ENCODE measurements at places on chromosomes 2 and 18.

DNA sequence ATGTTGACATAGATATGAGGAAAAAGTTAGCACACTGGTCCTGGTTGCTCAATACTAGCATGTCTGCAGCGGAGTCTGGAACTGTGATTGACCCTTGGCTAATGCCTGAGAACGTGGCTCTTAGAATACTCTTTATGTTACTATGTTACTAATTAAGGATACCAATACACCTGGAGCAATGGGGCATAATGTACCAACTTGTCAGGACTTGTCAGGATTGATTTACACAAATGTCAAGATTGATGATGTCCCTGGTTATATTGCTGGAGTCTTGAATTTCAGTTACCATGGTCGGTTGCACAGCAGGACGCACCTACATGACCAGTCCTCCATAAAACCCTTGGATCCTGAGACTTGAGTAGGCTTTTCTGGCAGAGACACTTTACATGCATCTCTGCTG is 810.9 kb downstream of the CPS1 start:
- no peak for DNase-seq

DNA sequence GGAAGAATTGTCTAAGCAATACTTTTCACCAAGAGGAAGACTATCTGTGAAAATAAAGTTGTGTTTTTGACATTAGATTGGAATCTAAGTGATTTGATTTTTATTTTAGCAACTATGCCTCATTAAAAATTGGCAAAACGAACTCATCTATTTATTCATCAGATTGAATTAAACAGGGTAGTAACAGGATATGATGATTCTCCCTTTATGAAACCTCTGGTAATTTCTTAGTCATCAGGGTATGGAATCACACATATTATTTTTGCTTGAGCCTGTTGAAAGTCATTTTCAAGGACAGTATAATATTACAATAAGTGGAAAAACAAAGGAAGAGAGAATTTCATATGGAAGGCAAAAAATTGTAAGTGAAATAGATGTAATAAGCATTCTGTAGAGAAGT is 22.0 kb downstream of the ZNF804A start:
- no peak for DNase-seq

GRCh38 chr18:26301681-26302080 is 75.4 kb downstream of the TAF4B start:
- DNase-seq: no peak

GRCh38 chr2:68379184-68379708 is 14.2 kb downstream of the PLEK start:
- DNase-seq: no peak

- DNase-seq: no peak
Observed at GRCh38 chr2:241788135-241788534, 11.5 kb downstream of the GAL3ST2 start.

DNA sequence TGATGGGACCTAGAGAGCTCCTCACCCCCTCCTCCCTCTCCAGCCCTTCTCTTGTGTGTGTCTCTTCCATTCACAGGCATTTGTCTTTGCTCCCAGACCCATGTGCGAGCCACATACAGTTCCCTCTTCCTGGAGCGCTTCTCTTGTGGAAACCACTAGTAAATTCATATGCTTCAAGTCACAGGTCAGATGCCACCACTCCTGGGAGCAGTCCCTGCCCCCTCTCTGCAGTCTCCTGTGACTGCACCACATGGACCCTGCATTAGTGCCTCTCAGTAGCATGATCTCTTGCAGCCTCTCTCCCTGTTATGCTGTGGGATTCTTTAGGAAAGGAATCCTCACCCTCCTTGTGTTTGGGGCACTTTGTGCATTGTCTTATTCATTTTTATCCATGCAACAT is 96.5 kb upstream of the NFATC1 start:
- DNase-seq: no peak

GRCh38 chr2:49924044-49924817 is 769.9 kb upstream of the FSHR start:
- DNase-seq: no peak

DNA sequence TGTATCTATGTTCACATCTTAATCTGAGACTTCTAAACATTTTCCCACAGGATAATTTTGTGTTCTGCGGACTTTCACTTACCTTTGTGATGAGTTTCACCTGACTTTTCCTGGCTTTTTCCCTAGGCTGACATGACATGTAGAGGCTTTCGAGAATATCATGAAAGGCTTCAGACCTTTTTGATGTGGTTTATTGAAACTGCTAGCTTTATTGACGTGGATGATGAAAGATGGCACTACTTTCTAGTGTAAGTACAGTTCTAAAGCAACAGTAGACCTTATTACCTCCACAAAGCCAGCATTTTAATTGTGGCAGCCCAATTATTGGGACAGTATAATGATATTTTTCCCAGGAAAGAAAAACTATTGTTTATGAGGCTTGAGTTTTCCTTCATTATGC is 34.1 kb upstream of the METAP1D start:
- DNase-seq: no peak

DNA sequence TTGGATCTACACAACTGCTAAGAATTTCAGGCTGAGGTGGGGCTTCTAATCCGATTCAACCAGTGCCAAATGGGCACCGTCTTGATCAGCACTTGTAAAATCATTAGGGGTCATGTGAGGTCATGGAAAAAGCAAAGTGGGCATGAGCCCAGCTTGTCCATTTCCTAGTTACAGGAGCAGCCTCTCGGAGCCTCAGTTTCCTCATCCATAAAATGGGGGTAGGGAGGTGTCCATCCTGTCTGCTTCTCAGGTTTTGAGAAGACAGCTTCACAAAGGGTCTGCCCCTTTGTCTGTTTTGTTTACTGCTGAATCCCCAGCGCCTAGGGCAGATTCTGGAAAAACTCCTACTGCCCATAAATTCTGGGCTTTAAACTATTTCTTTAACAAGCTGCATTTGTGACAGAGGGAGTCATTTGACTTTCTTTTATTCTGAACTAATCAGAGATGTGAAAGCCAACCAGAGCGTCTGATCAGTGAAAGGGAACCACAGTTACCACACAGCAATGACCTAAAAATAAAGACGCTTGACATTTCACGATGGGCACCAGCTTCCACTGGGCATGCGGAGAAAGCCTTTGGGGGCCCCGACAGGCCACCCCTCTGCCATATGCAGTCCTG is 38.9 kb downstream of the DNMT3A start:
- no peak for DNase-seq

DNA sequence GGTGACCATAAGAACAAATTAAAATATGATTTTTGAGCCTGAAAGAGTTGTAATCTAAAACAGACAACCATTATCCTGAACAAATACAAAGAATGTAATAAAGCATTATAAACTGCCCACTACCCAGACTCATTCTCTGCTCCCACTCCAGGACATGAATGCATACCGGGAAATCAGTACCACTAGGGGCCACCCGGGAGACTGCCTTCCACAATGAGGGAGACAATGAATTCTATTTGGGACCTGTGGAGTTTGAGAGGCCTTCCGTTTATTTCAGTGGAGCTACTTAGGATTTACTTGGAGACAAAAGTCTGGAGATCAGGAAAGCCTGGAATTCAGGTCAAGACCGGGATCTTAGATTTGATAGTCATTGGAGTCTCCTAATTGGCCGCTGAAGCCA is 50.0 kb downstream of the NAB1 start:
- no peak for DNase-seq

GRCh38 chr2:241020201-241020600 is 21.8 kb downstream of the SNED1 start:
- DNase-seq: no peak

DNA sequence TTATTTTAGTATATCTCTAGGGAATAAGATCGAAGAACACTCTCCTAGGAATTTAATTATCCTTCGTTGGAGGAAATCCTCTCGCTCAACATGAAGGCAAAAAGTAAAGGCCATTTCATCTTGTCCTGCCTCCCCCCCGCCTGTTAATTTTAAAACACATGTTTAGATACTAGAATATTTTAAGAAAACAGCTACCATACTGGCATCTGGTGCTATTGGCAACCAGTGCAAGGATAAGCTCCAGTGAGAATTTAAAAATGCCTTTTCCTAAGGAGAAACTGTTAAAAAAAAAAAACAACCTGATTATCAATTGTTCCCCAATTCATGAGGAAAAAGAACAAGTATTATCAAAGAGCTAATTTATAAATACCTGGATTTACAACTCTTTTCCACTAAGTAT is 864.7 kb downstream of the NRXN1 start:
- DNase-seq: no peak

GRCh38 chr2:65390134-65390533 is 42.3 kb downstream of the SPRED2 start:
- no peak for DNase-seq

DNA sequence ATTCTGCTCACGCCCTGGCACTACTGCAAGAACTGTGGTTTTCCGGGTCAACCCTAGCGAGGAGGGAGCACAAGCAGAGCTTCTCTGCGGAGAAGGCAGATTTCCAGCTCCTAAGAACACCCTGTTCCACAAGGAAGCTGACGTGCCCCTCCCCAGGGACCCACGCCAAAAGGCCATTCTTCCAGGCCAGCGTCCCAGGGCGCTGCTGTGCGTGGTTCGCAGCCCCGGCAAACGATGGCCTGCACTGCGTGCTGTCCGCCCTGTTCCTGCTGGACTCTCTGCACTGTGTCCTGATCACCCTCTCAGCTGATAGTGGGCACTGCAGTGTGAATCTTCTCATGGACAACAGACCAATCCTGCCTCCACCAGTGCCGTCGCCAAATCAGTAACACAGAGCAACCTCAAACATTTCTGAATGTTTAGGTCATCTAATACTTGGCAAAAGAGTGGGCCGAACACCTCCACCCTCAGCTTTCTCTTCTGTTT is 49.1 kb downstream of the ADI1 start:
- DNase-seq: no peak

GRCh38 chr2:22520369-22521288 is 864.4 kb upstream of the KLHL29 start:
- no peak for DNase-seq

GRCh38 chr2:138713069-138713496 is 67.1 kb downstream of the NXPH2 start:
- DNase-seq: no peak

Data from activated CD8-positive, alpha-beta memory T cell treated with anti-CD3 and anti-CD28 coated beads, Interleukin-2, amount 50 U/mL, for 48 hours (primary cell).